ENCODE measurements at places on chromosomes 11 and 22.
A peak's percentile ranks its signal among the peaks of the same experiment; 100 is the strongest.

- no peak for DNase-seq
Observed at GRCh38 chr22:40410272-40410671, 39.9 kb downstream of the SGSM3 start.

- DNase-seq, result peak; percentile 88
Observed at GRCh38 chr11:82733444-82734119, at the start of gene FAM181B. Gene FAM181B, minus strand, starts transcription at chr11:82733864. Its CDS starts 135 bp downstream, at chr11:82733729.

GRCh38 chr22:47277531-47277930 lies 515.1 kb downstream of the TBC1D22A start:
- DNase-seq, result no peak

- no peak for DNase-seq
Observed at GRCh38 chr11:119752345-119752871, 23.4 kb upstream of the NECTIN1 start.

DNA sequence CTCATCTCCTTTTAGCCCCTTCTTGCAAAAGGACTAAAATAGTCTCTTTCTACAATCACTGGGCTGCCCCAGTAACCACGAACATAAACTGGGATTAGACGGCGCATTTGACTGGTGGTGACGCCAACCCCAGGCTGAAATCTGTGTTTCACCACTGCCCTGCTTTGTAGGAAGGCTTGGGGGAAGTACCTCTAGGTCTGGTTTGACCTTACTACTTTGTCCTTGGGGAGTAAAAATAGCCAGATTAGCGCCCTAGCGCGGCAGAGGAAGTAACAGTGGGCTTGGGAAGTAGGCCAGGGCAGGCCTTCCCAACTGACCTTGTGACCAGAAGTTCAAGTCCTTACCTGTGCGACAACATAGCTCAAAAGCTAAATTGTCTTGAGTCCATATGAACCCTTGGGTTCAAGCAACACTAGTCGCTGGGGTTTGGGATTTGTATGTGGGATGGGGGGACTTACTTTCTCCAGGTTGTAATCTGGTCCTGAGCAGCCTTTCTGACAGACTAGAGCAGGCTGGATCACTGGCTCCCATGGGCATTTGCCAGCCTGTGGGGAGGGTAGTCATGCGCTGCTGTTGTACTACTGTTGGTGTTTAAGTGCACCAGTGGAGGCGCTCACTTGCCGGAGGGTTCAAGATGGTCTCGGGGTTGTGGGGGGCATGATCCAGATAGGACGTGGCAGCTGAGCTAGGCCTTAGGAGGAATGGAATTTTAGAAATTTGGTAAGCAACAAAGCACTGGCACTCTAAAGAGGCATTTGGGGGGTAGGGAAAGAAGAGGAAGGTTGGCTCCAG lies 953 bp upstream of the PACS1 start:
- no peak for DNase-seq
